Activated effector memory CD4-positive, alpha-beta T cell treated with Interleukin-2 at 50 U/mL for 16 hours (primary cell): ENCODE measurements at places on chromosomes 16 and 17.

DNA sequence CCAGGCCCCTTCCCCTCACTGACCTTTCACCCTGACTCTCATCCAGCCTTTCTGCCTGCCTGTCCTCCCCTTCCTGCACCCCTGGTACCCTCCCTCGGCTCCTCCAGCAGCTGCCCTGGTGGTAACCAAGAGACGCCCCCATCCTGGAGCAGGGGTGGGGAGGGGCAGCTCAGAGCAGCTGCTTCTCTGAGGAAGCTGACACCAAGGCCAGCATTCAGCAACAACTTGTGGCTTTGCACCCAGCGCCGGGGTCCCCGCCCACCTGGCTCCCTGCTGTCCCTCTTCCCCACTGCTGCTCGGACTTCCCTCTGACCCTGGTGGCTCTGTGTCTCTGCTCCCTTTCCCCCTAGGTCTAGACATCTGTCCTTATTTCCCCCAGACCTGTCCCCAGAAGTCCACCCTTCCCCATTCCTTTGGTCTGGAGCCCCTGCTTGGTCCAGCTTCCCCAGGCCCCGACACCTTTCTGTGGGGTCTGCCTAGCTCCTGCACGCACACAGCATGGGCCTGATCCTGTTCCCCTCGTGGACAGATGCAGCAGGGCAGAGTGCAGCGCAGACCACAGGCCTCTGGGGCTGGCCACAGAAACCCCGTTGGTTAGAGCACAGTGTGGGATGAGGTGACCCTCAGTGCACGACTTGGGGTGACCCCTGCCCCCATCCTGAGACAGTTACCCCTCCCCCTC, 1.2 kb upstream of the ATP2A1 start:
- DNase-seq, result no peak

DNA sequence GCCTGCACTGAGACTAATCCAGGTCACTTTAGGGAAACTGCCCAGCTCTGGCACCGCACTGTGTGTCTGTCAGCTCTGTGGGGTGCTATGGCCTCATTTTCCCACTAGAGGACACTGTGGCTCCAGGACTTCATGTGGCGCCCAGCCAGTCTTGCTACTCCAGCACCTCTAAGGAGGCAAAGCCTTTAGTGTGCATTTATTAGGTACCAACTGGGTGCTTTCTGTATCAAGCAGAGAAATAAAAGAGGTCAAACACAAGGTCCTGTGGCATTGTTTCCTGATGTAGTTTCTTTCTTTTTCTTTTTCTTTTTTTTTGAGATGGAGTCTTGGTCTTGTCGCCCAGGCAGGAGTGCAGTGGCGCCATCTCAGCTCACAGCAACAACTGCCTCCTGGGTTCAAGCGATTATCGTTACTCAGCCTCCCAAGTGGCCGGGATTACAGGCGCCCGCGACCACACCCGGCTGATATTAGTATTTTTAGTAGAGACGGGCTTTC, 12.5 kb upstream of the RHBDL3 start:
- peak; percentile 39 for DNase-seq

GRCh38 chr16:65618333-65618732, 496.5 kb upstream of the CDH11 start:
- DNase-seq, result no peak

DNA sequence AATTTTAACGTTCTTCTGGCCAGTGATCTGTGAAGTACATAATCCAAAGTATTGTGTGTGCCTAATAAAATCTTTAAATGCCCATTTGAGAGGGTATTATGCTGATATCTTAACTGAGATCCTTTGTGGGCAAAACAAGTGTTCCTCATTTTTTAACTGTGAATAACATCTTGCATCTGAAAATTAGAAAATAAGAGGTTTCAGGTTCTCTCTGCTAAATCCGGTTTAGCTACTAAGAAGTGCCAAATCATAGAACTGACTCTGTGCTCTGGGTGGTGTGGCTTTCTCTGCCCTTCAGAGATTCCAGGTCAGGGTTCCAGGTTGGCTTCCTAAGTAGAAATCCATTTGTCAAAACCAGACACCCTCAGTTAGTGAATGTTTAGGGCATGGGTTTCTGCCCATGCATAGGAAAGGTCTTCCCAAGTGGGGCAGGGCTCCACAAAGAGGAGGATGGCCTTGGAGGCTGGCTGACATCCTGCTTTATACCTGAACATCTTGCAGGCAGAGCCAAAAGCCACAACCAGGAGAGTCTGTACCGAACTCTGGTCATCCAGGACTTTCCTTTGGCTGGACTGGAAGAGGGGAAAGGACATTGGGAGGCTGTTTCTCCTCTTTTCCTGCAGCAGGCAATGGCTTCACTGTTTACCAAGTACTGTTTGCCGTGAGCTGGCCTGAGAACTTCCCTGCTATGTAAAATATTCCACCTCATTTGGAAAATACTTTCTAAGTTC, 8.5 kb downstream of the ALDH3A2 start:
- no peak for DNase-seq

DNA sequence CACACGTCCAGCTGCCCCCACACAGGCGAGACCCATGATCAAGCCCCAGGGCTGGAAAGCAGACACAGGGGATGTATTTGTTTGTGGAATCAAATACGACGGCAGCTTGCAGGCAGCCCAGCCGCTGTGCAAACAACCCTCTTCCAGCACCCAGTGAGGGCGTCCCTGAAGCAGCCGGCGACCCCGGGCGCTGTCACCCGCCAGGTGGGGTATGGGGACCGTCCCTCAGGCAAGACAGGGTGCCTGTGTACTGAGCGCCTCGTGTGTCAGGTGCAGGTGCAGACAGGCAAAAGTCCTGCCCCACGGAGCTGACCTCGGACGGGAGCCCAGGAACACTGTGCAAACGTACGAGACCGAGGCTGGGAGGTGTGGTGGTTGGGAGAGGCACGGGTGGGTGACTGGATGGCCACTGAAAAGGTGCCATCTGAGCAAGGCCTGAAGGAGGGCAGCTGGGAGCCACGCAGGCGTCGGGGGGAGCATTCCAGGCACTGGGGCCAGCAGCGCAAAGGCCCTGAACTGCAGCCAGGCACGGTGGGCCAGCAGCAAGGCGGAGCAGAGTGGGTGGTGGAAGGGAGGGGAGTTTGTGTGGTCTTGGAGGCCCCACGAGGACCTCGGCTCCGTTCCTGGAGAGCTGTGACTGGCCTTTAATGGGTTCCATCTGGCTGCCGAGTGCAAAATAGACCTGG, 48.5 kb downstream of the CBFA2T3 start:
- DNase-seq, result no peak
